Inflammatory macrophage treated with lipopolysaccharide for 4 hours (primary cell): ENCODE measurements at places on chromosomes 1 and 21.

GRCh38 chr1:74681001-74681400, 7.4 kb upstream of the ERICH3 start:
- DNase-seq = no peak

DNA sequence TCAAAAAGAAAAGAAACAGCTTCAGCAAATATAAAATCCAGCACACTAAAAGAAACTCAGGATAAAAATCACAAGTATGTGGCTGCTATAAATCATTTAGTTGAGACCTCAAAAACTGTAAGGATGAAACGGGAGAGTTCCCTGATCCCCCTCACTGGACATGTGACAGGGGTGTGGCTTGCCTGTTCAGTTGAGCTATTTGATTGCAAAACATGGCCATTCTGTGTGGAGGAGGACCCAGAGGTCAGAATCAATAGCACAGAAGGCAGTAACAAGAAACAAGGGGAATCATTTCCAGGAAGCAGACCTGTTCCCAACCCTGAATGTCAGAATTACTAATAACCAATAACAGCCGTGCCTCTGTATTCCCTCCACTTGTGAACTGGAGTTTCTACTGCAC, 27.9 kb downstream of the RBM11 start:
- peak; percentile 13 for DNase-seq

DNA sequence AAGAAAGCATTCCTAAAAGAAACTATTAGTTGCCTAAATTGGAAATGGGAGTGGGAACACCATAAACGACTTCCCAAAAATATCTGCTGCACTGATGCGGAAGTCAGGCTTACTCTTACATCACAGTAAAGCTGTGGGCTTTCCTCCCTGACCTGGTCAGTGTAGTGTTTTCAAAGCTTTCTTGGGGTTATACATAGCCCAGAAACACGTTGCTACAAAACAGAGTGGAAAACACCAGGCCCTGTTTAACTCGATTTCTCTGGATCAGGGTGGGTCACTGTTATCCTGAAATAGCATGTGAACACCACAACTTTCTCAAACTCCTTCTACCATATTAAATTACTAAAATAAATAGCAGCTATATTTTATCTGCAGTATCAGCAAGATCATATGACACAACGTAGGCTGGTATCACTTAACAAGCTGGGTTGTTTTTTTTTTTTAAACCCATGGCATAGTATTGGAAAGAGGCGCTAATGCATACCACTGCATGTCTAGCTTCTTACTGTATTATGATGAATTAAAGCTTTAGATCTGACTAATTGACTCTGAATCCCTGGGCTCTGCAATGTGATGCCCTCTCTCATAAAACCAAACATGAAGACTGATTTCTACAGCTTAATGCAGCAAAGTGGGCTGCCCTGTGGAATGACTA, 184.6 kb downstream of the TGFB2 start:
- no peak for DNase-seq

DNA sequence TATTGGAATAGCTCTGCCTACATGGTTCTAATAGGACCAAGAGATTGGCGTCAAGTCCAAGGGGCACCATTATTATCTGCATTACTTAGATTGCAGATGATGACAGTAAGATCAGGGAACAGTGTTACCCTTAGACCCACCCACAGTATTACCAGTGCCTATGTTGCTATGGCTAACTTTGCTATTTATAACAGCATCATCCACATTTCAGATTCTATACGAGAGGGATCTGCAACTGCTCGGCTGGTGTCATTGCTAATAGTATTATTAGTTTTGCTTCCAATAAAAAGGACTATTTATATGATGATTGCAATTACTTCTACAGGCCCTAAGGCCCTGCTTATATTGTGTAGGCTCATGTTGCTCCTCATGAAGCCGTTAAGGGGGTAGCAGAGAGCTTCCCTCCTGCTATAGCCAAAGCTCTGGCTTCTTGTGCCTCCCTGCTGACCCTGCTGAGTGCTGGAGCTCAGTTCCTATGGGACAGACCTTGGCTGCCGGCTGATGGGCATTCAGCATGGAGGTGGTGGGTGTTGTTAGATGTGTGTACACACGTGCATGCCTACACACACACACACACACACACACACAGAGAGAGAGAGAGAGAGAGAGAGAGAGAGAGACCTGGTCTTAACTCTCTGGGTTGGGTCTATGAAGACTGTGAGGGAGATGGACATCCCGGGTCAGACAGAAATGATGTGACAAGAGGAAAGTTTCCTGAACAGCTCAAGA, 1.3 kb downstream of the BCAN start:
- DNase-seq = no peak

- DNase-seq = peak; percentile 3
Observed at GRCh38 chr21:31103163-31103562, 64.9 kb upstream of the KRTAP19-8 start.

DNA sequence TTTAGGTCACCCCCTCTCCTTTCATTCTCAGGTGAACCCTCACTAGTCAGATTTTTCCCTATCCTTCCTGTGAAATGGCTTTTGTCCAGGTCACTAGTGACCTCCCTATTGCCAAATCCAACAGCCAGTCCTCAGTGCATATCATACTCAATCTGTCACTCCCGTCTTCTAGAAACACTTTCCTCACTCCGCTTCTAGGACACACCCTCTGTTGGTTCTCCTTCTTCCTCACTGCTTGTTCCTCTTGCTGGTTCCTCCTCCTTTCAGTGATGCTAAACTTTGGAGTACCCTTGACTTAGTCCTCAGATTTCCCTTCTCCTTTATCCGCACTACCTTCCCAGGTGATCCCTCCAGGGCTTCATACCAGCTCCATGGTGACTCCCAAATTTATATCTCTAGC, 94.3 kb downstream of the RNF220 start:
- peak; percentile 69 for DNase-seq

DNA sequence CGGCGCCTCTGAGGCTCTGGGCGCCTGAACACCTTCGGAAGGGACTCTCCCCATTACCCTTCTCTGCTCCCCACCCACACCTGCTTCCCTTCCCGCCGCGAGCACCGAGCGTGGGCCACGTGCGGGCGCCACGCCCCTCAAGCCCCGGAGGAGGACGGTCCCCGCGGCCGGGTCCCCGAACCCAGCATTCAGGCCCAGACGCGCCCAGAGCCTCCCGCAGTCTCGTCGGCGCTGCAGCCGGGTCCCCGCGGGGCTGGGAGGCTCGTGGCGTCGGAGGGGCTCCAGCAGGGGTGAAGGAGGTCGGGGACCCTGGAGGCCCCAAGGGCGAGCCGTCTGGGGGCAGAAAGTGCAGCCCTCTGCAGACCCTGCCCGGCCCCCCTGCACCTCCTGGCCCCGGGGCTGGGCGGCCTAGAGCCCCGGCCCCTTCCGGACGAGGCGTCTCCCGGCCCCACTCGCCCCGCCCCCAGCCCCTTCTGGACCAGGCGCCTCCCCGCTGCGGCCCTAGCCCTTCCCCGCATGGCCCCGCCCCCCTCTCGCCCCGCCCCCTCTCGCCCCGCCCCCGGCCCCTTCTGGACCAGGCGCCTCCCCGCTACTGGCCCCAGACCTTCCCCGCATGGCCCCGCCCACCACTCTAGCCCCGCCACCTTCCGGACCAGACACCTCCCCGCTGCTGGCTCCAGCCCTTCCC, 378 bp upstream of the SMIM1 start:
- DNase-seq = peak; percentile 69

- no peak for DNase-seq
Observed at GRCh38 chr21:31370893-31371544, 27.0 kb upstream of the TIAM1 start.

- no peak for DNase-seq
Observed at GRCh38 chr1:78426408-78426807, 64.4 kb upstream of the PTGFR start.

DNA sequence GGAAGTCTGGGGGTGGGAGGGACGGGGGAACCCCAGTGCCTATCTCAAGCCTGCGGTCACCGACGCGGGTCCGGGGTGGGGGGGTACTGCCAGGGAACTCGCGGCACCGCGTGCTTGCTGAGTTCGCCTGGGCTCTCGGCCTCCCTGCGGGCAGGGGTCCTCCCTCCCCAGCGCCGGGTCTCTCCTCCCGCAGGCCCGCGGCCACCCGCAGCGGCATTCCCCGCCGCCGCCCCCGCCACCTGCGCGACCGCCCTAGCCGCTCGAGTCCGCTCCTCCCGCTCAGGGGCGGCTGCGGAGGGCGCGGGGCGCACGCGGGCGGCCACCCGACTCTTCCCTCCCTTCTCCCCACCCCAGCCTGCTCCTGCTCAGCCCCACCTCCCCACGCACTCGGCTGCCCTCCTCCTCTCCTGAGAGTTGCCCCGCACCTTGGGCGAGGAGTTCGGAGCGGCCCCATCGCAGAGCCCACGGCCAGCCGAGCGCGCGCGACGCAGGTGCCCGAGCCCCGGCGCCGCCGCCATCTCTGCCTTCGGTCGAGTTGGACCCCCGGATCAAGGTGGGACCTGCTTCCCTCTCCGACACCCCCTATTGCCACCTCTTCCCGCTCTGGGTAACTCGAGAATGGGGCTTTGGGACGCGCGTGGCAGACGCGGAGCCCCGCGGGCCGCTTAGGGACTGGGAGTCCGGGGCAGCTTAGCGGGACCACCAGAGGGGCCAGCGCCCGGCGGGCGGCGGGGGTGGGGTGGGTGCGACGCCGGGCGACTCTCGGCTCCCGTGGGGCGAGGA, 105.0 kb downstream of the LEPR start:
- DNase-seq = no peak

DNA sequence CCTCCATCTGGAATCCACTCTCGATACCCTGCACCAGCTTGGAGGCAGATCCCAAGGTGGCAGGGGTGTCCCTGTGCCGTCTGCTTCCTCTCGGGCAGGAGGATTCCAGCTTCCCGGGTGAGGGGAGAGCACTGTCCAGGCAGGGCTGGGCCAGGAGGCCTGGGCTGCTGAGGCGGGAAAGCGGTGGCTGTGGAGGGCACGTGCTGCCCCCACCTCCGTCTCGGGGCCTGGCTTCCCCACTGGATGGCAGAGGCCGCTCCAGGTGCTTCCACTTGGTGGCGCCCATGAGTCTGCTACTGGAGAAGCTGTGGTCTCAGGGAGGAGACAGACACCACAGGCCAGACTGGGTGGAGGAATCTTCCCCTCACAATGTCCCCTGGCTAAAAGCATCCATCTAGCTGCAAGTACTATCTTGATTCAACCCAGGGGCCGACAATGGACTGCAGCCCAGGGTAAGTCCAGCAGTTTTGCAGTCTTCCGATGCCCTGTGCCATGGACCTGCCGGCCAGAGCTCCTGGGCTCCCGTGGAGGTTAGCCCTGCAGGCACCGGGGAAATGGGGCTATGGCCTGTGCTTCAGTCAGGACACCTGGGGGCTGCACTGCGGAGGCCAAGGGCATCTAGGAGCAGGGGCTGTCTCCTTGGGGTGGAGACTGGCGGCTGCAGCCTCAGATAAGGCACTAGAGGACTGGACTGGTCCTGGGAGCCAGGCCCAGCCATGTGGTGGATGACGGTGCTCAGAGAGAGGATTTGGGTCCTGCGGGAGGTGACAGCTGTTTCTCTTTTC, 41.3 kb upstream of the EIF4G3 start:
- peak; percentile 15 for DNase-seq

DNA sequence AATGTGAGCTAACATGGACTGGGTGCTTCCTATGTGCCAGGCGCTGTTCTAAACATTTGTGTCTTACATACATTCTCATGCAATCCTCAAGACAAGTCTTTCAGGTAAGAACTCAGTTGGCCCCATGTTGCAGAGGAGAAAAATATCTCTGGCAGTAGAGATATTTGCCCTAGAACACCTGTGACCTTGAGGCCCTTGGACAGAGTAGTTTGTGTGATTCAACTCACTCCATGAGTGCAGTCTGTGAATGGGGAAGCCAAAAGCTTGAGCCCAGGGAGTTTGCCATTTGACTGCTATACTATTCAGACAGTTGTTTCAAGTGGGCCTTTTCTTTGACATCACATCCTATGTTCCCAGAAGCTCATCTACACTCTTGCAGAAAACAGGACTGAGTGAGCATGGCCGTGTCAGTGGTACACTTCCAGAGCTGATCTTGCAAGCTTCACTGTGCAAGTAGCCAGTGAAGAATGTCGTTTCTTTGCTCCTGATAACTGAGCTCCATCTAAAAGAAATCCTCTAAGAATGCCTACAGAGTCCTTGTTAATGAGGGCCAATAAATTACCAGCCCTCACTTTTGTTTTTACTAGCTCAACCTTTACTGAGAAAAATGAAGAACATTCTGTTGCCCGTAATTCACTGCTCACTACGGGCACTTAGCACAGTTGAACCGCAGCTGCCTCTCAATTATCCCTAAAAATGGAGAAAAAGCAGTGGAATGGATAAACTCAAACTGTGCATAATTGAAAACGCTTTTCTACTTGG, 98.7 kb upstream of the C8B start:
- no peak for DNase-seq

- DNase-seq = no peak
Observed at GRCh38 chr1:30745834-30746208, 11.8 kb downstream of the LAPTM5 start.

GRCh38 chr1:47926461-47926999, 70.7 kb downstream of the TRABD2B start:
- DNase-seq = no peak

DNA sequence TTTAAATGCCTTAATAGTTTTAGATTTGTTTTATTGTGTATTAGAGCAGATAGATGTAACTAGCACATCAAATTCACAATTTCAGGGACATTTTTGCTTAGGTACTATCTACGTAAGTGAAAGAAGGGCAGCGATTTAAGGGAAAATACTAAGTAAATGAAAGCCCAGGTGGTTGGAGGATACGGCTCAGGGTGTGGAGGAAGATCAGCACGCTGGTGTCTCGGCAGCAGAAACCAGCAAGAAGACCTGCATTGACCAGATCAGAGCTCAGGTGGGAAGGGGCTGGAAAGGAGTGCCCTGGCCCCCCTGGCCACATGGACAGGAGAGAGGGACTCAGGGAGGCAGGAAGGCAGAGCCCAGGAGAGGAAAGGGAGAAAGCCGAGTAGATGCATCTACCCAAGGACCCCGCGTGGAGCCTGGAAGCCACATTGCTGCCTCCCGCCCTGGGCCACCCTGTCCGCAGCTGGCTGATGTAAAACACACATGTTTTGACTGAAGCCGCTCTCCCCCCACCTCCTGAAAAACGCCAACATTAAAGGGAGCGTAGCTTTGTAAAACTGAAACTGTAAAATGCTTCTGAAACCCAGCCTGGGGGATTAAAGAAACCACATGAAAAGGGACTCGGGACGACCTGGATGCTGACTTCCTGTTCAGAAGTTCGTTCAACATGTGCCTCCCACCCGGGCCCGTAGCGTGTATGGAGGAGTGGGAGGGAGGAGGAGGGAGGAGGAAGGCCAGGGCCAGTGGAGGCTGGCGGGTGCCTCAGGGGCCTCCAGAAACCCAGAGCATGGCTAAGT, 72.6 kb upstream of the TARDBP start:
- DNase-seq = no peak

GRCh38 chr21:38848187-38848609, 42.5 kb downstream of the ETS2 start:
- no peak for DNase-seq

DNA sequence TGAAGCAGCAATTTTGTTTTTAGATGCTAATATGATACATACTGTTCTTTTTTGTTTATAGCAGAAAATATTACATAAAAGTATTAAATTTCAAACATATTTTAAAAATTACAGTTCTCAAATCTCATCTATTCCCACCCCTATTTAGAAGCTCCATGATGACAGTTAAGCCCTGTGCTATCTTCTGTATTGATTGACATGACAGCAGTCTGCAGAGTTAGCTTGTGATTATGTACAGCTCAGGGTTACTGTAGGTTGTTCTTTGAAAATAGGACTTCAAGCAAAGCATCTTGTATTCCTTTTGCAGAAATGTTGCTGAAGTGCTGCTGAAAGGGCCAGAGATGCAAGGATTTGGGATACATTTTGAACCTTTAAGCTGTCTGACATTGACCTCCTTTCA, 8.2 kb downstream of the GPSM2 start:
- no peak for DNase-seq

- DNase-seq = no peak
Observed at GRCh38 chr1:221940631-221941030, 198.7 kb upstream of the DUSP10 start.

GRCh38 chr21:33821503-33822322, 93.9 kb downstream of the ATP5PO start:
- no peak for DNase-seq
